ENCODE measurements at places on chromosomes 16 and 17.

DNA sequence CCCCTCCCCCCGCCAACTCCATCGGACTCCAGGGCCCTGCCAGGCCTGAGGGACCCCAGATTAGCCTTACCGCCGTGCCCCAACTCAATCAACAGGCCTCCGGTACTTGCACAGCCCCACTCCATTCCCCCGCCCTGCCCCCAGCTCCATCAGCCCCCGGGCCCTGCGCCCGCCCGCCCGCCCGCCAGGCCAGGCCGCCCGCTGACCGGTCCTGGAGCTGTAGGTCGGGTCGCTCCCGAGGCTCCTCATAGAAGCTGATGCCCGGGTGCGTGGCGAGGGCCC, 308 bp downstream of the GTF3C1 start:
- DNase-seq, result no peak

DNA sequence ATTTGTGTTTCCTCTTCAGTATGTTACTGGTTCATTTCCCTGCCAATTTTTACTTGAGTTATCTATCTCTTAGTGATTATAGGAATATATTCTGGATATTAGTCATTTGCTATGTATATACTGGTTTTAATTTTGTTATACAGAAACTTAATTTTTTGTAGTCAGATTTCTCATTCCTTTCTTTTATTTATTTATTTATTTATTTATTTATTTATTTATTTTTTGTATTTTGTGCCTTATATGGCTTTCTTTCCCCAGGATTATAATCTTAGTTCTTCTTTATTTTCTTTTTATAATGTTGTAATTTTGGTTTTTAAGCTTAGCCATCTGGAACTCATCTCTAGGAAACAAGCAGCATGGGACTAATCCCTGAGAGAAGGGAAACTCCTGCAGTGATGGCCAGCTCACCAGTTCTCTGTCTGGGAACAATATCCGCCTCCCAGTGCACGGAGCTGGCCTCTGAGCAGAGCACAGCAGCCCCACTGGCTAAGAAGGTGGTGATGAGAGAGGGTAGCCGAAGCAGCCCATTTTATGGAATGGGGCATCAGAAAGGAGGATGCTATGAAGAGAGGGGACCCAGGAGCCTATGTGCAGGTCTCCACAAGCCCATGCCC, 54.5 kb upstream of the ADORA2B start:
- DNase-seq, result no peak

- DNase-seq, result no peak
Measured at GRCh38 chr17:42284566-42284965, 3.7 kb upstream of the STAT5A start.

DNA sequence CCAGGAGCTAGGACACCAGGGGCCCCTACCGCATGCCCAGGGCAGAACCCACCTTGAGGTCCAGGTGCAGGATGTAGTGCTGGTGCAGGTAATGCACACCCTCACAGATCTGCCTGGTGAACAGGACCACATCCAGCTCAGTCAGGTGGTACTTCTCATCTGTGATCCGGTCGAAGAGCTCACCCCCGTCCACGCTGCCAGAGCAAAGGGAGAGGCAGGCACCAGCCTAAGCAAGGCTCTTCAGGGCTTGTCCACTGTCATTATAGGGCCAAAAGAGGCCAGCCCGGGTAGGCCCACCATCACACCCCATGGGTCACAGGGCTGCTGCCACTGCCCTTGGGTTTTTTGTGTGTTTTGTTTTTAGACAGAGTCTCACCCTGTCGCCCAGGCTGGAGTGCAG, 21.0 kb downstream of the MYLK3 start:
- no peak for DNase-seq

DNA sequence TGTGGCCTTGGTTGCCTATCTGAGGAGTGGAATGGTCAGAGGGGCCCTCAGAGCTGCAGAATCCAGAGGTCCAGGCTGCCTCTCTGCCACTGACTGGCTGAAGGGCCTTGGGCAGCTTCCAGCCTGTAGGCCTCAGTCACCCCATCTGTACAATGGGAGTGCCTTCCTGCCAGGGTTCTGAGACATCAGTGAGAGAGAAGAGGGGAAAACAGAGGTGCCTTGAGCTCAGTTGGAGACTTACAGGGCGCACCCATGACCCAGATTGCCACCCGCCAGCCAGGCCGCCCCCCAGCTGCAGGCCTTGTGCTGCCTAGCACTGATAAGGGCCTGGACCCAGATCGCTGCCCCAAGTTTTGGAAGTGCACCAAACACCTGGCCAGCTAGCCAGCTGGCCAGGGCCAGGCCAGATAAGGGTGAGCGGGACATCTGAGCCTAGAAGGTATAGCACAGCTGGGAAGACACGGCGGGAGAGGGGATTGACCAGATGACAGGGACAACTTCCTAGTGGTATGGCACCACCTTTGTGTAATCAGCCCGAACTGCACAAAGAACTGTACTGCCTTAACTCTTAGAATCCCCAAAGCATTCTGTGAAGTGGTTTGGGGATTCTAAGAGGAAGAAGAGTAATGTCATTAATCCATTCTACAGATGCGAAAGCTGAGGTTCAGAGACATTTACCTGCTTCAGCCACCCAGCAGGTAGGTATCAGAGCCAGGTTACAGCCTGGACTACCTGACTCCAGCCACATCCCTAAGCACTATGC, 1.4 kb downstream of the SLC4A1 start:
- DNase-seq, result no peak

DNA sequence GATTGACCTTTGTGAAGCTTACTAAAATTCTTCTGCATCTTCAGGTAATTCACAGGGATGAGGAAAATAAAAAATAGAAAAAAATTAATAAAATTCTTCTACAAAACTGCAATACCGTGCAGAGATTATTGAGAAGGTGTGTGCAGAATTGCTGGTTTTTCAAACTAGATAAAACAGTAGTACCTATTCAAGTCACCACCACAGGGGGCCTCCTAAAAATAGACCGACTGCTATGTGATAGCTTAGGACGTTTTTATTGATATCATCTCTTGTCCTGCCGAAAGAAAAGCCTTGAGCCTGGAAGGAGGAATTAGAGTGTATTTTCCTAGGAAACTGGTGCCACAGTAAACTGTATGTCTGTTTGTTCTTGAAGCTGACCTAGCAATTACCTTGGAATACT, 325.9 kb downstream of the ZFHX3 start:
- no peak for DNase-seq

Measured in islet precursor cell (in vitro differentiated cells).